ENCODE measurements at places on chromosomes 6 and 20.

GRCh38 chr6:31660381-31661261 lies at the start of gene C6orf47:
Gene C6orf47 (minus strand): TSS chr6:31660778. CDS start chr6:31659947, 831 bp downstream.
- peak; percentile 37 for DNase-seq

- no peak for DNase-seq
Observed at GRCh38 chr20:31415653-31416052, 9.6 kb upstream of the DEFB121 start.

- no peak for DNase-seq
Observed at GRCh38 chr20:31922181-31922580, 29.7 kb downstream of the PDRG1 start.

DNA sequence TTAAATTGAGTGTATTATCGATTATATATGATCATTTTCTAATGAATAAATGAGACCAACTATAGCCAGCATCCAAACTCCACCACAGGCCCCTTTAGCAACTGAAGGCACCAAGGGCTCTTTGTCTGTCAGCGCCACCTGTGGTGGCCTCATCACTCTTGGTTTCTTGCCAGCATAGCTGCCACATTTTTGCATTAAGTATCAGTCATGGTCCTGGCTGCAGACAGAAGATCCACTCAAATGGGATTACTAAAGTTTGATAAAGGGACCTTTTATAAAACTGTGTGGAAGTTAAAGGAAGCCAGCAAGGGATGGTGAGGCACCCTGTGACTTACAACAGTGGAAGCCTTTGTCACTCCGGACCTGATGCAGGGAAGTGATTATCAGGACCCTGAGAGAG lies 162.9 kb downstream of the C6orf118 start:
- no peak for DNase-seq

DNA sequence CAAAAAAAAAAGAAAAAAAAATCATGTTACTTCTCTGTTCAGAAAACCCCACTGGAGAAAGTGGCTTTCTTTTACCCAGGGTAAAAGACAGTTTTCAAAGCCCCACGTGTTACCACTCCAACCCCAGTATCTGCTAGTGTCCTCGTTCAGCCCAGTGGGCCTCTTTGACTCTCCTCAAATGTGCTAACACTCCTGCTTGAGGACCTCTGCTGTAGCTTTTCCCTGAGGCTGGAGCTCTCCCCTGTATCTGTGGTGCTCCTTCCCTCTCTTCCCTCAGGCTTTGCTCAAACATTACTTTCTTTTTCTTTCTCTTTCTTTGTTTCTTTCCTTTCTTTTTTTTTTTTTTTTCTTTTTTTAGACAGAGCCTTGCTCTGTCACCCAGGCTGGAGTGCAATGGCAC lies 15.3 kb downstream of the SEC23B start:
- DNase-seq, result no peak
